Chondrocyte (in vitro differentiated cells): ENCODE measurements at places on chromosomes 16 and 17. TPM values are rescaled to one million over a fixed set of nuclear protein-coding genes. Genes with fewer than 3 reads are reported as not detected.

DNA sequence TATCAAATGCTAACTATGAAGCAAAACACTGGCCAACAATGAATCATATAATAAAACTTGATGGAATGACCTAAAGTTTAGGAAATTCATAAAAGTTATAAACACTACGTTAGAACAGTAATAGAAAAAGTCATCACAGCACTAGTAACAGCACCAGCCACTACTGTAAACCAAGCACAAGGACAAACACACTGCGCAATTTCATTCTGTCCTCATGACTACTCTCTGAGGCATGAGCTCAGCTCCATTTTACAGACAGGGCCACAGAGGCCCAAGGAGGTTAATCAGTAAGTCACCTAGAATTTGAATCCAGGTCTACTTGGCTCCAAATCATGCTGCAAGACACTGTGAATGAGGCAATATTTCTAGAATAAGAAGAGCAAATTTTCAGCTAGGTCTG is 13.4 kb downstream of the EMC8 start:
- DNase-seq, result no peak

DNA sequence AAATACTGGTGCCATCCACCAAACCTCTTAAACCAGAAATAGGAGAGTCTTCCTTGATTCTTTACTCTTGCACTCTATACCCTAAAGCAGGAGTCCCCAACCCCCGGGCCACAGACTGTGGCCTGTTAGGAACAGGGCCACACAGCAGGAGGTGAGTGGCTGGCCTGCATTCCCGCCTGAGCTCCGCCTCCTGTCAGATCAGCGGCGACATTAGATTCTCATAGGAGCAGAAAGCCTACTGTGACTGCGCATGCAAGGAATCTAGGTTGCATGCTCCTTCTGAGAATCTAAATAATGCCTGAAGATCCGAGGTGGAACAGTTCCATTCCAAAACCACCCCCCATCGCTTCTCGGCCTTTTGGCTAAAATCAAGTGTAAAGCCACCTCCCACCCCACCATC is 30.3 kb upstream of the SRCIN1 start:
- peak; percentile 35 for DNase-seq

LRRC46 gene
- total RNA-seq, result 0.35 to 0.65 TPM in 2 of 3 replicates, not detected in the other

DNA sequence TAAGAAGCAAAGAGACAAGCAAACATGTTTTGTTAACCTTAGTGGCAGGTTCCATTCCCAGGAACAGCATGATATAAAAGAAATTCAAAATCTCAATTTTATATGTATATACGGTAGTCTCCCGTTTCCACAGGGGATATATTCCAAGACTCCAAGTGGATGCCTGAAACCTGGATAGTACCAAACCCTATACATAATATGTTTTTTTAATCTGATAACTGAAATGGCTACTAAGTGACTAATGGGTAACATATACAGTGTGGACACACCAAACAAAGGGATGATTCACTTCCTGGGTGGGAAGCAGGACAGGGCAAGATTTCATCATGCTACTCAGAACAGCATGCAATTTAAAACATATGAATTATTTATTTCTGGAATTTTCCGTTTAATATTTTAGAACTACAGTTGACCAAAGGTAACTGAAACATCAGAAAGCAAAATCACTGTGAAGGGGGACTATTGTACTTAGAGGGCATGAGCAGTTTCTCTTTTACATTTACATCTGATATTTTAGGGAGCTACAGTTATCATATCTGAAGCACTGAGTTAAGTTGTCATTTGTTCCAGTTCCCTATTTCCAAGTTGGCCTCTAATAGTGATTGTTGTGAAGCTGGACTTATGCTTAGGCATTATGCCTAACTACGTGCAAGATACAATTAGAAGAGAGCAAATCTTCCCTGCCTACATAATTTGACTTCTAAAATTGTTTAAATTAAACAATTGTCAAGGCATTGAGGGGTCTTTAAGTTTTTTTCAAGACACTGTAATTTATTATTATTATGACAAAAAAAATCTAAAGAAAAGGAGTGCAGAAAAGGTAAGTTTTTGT is 34.1 kb upstream of the ABCA6 start:
- no peak for DNase-seq

- DNase-seq, result no peak
Observed at GRCh38 chr17:31433811-31434726, 42.6 kb downstream of the RAB11FIP4 start.

BAHCC1 gene
- 20.6 to 32.3 TPM (median 22.7 TPM) in 3 replicates for total RNA-seq

DNA sequence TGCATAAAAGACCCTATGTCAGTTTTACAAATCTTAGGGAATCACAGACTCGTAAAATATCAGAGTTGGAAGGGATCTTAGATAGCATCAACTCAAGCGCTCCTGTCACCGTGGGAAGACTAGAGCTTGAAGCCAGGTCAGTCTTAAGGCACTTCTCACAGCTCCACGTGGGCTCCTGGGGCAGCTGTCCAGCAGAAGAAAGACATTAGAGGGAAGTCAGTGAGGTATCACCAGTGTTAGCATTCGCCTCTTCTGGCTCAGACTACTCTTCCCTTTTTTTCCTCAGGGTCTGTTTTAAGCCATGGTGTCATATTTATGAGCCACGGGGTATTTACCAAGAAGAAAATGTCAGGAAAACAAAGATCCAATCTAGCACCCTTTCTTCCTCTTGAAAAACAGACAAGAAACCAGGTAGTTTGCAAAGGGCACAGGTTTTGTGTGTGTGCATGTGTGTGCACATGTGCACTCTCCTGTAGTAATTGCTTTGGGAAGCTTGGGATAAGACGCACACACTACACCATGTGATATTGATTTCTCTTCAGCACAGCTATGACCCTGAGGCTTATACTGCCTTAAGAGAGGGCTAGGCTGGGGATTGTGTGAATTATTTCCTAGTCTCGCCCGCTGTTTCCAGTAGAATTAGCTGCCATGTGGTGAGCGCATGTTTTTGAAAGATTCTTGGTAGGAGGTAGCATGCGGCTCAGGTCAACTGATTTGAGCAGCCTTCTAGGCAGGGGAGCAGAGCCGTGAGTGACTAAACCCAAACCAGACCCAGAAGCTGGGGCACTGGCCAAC is 61.0 kb upstream of the ELAC2 start:
- DNase-seq, result no peak

DNA sequence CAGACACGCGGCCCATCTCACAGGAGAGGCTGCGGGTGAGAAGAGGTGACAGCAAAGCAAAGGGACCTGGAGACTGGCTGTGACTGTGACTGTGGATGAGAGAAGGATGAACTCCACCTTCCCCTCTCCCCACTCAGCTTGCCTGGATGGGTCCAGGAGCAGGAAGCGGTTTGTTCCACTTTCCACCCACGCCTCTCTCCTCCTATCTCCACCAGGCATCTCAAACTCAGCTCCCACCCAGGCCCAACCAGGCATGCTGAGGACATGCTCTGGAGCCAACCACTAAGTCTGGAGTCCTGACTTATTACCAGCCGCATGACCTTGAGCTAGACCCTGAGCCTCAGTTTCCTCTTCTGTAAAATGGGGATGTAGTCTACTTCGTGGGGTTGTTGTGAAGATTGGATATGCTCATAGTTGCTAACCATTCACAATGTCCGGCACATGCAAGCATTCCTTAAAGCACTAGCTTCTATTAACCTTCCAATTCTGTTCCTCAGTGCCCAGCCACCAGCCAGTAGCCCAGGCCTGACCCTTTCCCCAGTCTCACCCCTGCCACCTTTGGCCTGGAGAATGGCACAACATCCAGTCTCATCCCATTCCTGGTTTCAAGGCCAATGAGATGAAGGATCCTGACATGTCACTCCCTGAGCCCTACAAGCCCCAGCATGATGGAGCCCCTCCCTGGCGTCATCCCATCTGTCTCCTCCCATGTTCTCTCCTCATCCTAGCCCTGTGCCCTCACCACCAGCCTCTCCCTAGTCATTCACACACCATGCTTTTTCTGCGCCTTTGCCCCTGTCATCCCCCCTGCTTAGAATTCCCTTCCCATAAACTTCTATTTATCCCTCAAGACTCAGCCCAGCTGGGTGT is 2.3 kb downstream of the GAS2L2 start:
- no peak for DNase-seq

DNA sequence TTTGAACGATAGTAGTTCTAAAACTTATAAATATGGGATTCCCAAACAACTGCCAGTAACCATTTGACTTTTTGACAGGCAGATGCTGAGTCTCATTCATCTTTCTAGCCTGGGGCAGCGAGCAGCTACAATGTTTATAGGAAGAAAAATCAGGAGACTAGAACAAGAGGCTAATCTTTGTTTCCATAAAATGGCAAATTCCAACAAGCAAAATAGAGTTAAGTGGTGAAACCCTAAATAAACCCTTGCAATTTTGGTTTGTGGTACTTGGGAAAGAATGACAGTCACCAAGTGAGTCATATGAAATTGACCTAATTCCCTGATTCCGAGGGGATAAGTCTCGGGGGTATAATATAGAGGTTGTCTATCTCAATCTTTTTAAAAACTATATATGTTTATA is 27.3 kb upstream of the HS3ST2 start:
- DNase-seq, result no peak

OR1A1 gene
- not detected in 3 replicates for total RNA-seq

DNA sequence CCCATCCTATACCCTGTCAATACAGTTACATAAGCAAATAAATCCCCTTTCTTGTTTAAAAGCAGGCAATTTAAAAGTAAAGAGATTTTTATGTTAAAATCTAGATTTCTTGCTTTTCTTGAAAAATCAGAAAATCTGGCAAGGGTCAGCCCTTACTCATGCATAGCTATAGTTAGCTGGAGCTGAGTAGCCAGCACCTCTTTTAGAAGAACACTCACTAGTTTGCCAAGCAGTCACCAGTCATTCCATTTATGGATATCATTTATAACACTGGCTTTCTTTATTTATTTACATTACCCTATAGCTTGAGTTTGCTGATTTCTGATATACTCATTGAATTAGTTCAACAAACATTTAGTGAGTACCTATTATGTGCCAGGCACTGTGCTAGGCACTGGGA is 45.7 kb downstream of the NXPH3 start:
- no peak for DNase-seq

SCN4A gene
- total RNA-seq, result not detected in 3 replicates

GRCh38 chr17:18856570-18856915 is 1.4 kb upstream of the PRPSAP2 start:
- no peak for DNase-seq

KRTAP3-1 gene
- not detected in 3 replicates for total RNA-seq

GRCh38 chr17:4340914-4341615 is 25.4 kb downstream of the UBE2G1 start:
- no peak for DNase-seq

- DNase-seq, result no peak
Observed at GRCh38 chr16:19523184-19523558, 571 bp upstream of the CCP110 start.

ARHGDIA gene
- total RNA-seq, result 452 to 481 TPM (median 476 TPM) in 3 replicates

CD300C gene
- total RNA-seq, result not detected in 3 replicates

DNA sequence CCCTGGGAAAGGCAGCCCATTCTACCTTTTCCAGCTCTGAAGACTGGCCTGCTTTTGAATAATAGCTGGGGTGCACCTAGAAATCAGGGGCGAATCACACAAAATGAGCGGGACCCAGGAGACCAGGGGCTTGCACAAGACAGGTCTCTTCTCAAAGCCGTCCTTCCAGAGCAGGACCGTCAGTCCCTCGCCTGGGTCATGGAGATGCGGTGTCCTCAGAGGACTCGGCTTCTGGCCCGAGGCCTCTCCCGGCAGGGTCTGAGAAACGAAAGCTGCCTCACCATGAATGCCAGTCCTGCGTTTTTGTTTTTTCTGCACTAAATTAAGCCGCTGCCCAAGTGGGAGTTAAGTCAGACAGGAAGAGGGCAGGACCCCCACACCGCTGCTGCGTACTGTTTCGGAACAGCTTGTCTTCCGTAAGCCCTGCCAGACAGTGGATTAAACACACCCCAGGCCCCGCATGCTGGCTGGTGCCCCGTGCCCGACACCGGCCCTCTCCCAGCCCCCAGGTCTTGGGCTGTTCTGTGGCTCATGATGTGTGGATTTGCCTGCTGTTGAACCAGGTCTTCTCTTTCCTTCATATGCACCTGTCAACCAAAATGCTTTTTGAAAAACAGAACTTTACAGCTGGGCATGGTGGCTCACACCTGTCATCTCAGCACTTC is 142.1 kb upstream of the RPH3AL start:
- no peak for DNase-seq

DNA sequence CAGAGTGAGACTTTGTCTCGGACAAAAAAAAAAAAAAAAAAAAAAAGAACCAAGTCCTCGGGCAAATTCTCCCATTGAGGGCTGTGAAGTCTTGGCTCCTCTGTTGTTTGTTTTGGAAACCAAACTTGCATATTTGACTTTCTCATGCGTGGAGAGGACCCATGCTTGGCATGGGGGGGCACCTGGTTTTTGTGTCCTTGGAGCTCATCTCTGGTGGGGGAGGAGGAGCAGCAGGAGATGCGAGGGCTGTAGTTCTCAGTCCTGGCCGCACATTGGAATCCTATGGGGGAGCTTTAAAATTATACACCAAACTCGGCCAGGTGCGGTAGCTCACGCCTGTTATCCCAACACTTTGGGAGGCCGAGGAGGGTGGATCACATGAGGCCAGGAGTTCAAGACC is 74.5 kb downstream of the ABCC6 start:
- DNase-seq, result no peak

- no peak for DNase-seq
Observed at GRCh38 chr17:80901319-80901718, 90.3 kb upstream of the CHMP6 start.

DNA sequence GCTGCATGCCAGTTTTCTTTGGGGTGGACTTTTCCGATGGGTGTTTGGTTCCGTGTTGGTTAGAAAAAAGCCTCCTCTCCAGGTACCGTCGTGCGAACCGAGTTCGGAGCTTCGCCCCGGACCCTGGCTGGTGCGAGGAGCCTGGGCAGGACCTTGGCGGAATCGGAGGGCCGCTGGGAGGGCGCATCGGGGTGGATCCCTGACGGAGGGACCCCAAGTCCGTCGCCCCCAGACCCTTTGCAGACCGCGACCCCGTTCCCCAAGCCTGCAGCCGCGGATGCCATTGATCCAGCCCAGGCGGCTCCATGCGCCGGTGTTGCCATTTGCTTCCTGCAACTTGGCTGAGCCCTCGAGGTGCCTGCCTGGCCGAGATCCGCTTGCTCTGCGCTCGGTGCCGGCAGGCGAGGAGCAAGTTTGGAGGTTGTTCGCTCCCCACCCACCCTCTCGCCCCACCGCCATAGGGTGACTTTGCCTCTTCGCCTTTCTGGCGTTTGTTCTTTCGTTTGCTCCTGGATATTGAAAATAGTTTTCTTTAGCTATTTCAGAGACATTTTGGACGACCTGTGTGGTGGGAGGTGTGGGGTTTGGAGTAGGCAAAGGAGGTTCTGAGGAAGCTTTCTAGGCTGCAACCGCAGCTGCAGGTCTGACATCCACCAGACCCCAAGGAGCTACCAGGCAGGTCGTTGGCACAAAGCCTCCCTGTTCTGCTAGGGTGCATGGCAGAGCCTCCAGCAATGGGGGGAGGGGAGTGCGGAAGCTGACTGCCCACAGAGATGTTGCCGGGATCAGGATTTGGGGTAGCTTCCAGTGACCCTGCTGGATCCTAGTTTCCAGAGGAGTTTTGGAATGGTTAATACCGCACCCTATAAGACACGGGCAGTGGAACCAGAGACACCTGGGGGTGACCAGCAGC is 58.2 kb downstream of the RAP1GAP2 start:
- DNase-seq, result no peak

MYL11 gene
- 0.82 to 2.2 TPM (median 1.4 TPM) in 3 replicates for total RNA-seq

- no peak for DNase-seq
Observed at GRCh38 chr17:39813631-39814030, 50.5 kb downstream of the IKZF3 start.

GPR139 gene
- total RNA-seq, result not detected in 3 replicates

TAC4 gene
- not detected in 3 replicates for total RNA-seq
